Activated CD8-positive, alpha-beta T cell treated with anti-CD3 and anti-CD28 coated beads, Interleukin-2, amount 10 ng/mL, durations not matched to agents 7 days and 5 days (primary cell): ENCODE measurements at places on chromosomes 11 and 22.

DNA sequence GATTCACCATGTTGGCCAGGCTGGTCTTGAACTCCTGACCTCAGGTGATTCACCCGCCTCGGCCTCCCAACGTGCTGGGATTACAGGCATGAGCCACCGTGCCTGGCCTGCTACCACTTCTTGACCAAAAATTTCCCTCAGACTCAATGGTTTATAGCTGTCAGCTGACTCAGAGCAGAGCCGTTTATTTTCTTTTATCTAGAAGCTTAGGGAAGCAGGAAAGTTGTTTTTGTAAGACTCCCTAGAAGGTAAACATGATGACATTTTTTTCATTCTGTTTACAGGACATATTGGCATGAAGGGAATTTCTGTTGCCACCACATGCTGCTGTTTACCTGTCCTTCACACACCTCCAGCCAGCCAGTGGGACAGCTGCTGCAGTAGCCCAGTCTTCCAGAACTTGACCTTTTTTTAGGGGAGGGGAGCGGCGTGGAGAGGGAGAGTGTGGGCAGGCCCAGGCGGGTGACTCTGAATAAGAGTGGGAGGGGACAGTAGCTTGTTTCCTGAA, 56.1 kb upstream of the PTPRJ start:
- no peak for DNase-seq

DNA sequence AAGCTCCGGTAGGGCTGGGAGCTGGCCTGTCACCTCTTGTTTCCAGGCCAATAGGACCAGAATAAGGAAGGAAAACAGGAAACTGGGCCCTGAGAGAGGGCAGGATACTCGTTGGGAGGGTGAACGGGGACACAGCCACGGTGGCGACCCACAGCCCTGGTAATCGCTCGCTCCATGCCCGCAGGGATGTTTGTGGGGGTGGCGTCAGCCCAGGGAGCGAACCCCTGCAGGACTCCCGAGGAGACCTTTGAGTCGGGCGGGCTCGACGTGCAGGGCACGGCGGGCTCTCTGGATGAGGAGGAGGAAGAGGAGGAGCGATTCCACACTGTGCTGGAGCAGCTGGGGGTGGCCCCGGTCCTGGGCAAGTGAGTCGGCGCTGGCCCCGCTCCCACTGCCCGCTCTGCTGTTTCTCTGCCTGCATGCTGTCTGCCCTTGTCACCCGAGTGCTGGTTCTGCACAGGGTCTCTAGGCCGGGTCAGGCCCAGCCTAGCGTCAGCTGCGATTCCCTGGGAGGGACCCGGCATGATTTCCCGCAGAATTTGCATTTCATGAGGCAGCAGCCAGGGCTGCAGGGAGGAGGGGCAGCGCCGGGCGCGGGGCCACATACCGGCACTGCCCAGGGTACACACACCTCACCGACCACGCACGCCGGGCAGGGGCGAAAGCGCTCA, 1.6 kb downstream of the CRACR2B start:
- DNase-seq: no peak

DNA sequence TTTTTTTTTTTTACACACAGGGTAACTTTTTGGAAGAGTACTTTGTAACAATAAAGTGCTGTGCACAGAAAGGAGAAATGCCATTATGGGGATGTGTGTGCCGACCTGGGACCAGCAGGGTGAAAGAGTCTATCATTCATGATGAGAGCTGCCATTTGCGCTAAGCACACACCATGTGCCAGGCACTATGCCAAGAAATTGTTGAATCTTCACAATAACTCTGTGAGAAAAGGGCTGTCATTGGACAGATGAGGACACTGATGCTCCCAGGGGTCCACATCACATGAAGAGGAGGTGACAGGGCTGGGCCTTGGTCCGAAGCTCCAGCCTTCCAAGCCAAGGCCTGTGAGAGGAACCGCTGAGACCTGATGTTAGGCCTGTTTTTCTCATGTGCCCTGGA, 5.6 kb downstream of the DUSP18 start:
- DNase-seq: no peak

DNA sequence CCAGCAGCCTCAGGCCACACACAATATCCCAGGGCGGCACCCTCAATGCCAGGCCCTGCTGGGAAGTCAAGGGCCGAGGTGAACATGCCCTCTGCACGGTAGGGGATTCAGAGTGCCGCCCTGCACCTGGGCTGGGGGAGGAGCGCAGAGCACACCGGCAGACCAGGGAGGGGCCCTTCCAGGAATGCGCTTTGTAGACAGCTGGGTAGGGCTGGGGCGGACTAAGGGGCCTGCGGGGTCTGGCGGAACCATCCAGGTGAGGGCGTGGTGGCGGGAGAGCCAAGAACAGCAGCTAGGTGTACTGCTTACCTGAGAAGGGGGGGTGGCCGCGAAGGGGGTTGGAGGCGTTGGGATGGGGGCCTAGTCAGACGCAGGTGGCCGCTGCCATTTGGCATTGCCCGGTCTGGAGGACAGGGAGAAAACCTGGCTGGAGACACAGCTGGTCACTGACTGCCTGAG, 26.0 kb downstream of the DUSP8 start:
- DNase-seq: no peak

- no peak for DNase-seq
Measured at GRCh38 chr11:75557666-75558494, 4.2 kb upstream of the SERPINH1 start.

GRCh38 chr11:19880088-19880345, 167.4 kb downstream of the NAV2 start:
- no peak for DNase-seq
